ENCODE measurements at places on chromosomes 16 and 17.

DNA sequence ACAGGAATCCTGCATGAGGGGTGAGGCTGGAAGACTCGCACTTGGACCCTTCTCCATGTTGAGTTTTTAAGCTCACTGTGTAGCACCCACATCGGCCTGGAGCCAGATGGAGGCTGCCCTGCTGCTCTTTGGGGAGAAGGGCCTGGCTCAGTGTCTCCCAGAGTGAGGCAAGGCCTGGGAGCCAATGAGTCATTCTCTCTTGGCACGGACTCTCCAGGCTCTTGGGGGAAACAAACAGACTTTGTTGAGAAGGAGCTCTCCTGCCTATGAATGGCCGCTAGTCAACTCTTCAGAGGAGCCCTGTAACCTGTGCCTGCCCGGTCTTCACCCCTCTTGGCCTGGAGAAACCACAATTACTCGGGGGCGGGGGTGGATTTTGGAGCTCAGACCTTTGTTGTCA, 50.8 kb upstream of the MAF start:
- DNase-seq, result no peak

DNA sequence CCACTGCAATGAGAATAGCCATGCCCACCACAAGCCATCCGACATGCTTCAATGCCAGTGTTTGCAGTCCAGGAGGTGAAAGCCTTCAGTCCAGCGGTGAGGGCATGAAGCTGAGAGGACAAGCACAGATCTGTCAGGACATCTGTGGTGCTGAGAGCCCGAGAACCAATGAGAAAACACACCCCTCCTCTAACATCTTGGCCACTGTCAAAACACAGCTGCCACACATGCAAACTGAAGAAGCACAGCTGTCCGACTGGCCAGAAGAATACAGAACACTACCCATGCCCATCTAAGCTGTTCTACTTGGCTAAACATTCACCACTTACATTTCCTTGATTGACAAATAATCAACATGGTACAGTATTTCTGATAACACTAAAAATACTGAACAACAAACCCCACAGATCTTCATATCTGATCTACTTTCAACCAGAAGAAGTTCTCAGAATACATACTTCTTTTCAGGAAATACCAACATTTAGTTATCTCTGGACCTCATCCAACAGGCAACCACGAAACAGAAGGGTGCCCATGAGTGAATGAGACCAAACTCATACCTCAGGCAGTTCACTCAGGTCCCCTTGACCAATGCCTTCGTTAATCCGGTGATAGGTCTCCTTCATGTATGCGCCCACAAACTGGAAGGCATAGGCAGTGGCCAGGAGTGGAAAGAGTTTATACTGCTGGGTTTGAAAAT, 10.2 kb upstream of the FBF1 start:
- no peak for DNase-seq

GRCh38 chr16:28063591-28064061, at the start of gene GSG1L:
GSG1L (minus strand) TSS chr16:28063714; CDS start chr16:28063424, 290 bp downstream.
- DNase-seq, result no peak

GRCh38 chr16:3118846-3119245, 6.5 kb downstream of the ZNF205 start:
- no peak for DNase-seq

GRCh38 chr16:78264642-78265041, 165.2 kb downstream of the WWOX start:
- DNase-seq, result no peak

GRCh38 chr16:85029408-85029784, 1.8 kb downstream of the KIAA0513 start:
- DNase-seq, result no peak

- DNase-seq, result no peak
Measured at GRCh38 chr17:42120161-42120769, 902 bp downstream of the KAT2A start.

DNA sequence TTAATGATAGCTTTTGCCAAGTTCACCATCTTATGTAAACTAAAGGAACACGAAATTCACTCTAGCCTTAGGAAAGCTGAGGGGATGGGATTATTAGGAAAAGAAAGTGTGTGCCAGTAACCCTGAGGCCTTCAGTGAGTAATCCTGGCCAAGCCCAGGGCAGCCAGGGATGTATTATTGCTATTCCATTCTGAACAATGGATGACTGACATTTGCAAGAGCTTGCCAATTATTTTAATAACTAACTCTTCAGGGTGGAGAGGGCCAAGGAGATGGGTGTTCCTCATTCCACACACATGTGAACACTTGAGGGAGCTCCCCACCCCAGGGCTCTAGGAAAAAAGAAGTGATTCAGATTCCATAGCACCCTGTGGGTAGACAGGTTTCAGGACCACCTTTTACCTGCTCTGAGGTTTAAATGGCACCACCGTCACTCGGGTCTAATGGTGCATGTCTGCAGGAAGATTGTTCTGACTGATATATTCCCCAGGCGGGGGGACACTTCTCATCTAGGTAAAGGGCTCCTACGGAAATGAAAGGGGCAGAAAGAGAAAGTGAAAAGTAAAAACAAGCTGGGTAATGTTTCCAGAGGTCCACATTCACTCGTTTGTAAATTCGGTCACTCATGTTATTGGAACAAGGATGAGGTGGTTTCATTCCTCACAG, 41.5 kb downstream of the TK2 start:
- peak; percentile 24 for DNase-seq

GRCh38 chr16:50466170-50466569, 82.0 kb upstream of the NKD1 start:
- no peak for DNase-seq

DNA sequence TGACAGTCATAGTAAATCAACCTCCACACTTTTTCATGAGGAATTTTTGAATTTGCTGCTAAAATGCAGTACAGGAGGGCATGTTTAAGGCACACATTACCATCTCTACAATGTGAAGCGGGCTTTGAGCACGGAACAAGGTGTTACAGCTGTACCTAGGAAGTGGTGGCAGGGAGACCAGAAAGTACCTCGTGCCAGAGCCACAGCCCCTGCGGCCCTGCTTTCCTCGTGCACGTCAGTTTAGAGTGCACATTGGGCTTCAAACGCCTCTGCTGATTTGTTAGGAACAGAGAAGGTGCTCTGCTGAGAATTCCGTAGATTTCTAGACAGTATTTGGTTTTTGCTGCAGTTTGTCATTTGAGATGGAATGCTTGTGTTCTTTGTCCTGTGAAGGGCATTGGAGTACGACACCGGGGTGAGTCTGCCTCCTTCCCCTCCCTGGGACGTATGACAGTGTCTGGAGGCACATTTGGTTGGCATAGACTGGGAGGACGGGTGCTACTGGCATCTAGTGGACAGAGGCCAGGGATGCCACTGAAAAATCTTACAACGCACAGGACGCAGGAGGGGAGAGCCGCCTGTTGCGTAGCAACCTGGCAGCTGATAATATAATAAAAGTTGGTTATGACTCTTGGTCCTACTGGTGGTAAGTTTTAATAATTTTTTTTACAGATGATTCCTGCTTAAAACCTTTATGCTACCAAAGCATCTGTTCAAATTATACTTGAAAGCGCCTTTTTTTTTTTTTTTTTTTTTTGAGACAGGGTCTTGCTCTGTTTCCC, 9.1 kb downstream of the FOXK2 start:
- no peak for DNase-seq

- no peak for DNase-seq
Measured at GRCh38 chr17:61379457-61380216, 20.0 kb upstream of the TBX2 start.

GRCh38 chr16:74275711-74276110, 20.9 kb upstream of the PSMD7 start:
- no peak for DNase-seq

GRCh38 chr16:61890386-61890785, 145.9 kb downstream of the CDH8 start:
- DNase-seq, result no peak

GRCh38 chr17:80831491-80831890, 160.2 kb upstream of the CHMP6 start:
- no peak for DNase-seq

DNA sequence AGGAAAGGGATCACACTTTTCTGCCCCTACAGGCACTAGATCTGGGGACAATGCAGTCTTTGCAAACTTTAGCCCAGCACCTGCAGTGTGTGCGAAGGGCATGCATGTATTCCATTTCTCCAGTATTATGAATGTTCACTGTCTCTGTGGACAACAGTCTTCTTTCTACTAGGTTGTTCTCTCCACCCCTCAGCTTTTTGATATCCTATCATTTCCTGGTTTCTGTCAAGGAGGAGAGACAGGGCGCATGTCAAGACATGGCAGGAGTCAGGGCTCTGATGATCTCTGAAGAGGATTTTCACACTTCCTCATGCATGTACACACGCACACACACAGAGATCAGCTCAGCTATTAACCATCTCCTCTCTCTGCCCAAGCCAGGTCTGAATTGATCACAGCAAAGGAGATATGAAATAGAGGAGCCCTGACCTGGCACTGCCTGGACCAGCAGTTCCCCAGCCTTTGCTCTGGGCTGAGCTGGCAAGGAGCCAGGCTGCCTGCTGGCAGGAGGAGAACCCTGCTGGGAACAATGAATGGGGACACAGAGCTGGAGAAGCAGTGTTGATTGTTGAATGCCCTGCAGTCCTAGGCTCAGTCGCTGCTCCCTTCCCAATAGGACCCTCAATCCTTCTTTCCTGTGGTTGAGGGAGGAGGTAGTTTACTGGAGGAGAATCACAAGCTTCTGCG, 2.6 kb downstream of the GPR179 start:
- DNase-seq, result no peak

- no peak for DNase-seq
Measured at GRCh38 chr16:7731141-7731540, 398.5 kb downstream of the RBFOX1 start.

- no peak for DNase-seq
Measured at GRCh38 chr17:45651145-45651709, 132.9 kb upstream of the CRHR1 start.

DNA sequence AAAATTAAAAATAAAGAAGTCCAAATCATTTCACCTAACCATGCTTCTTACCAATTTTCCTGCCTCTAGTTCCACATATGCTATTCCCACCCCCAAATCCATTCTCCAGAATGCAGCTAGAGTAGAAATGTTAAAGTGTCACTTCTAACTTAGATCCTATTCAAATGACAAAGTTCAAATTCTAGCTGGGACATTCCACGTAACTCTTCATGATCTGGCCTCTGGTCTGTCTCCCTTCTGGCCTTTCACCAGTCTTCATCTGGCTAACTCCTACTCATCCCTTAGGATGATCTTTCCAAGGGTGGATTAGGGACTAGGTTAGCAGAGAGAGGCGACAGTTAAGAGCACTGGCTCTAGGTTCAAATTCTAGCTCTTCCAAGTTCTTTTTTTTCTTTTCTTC, 97.9 kb downstream of the TRIM37 start:
- no peak for DNase-seq

All from B cell (primary cell).